Kasumi-1 (cell line): ENCODE measurements at places on chromosomes 12 and 14.

GRCh38 chr14:76498976-76499375 lies 123.0 kb downstream of the ESRRB start:
- no peak for DNase-seq

- no peak for DNase-seq
Observed at GRCh38 chr12:114371733-114372132, 34.2 kb downstream of the TBX5 start.

- DNase-seq = no peak
Observed at GRCh38 chr14:66284346-66284745, 201.8 kb upstream of the CCDC196 start.

- DNase-seq = no peak
Observed at GRCh38 chr14:105632010-105632409, 105.6 kb downstream of the TMEM121 start.

GRCh38 chr12:57744194-57744776 lies 554 bp upstream of the TSPAN31 start:
- DNase-seq = no peak

- DNase-seq = no peak
Observed at GRCh38 chr12:110531741-110532333, 29.7 kb downstream of the RAD9B start.

DNA sequence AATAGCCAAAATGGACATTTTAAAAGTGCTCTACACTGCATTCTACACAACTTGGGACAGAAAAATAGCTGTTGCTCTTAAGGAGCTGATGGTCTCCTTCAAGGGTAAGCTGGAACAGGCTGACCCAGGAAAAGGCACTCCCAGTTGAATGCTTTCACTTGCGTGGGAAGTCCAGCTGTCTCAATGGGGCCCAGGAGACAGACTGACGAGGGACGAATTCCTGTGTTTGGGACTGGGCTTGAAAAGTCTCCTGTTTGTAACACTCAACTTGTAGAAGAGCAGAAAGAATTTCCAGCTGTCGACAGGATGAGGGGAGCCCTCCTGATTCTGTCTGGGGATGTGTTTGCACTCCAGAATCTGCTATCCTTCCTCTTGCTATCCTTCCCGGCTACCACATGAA lies 180.8 kb downstream of the ZFP36L1 start:
- no peak for DNase-seq

GRCh38 chr12:92530706-92531105 lies 172.1 kb upstream of the PLEKHG7 start:
- DNase-seq = no peak

GRCh38 chr12:12447236-12447635 lies 90.4 kb downstream of the BORCS5 start:
- DNase-seq = peak; percentile 18

- DNase-seq = no peak
Observed at GRCh38 chr14:98462908-98463307, 809.1 kb downstream of the BCL11B start.
